ENCODE measurements at places on chromosomes 3 and 15.

DNA sequence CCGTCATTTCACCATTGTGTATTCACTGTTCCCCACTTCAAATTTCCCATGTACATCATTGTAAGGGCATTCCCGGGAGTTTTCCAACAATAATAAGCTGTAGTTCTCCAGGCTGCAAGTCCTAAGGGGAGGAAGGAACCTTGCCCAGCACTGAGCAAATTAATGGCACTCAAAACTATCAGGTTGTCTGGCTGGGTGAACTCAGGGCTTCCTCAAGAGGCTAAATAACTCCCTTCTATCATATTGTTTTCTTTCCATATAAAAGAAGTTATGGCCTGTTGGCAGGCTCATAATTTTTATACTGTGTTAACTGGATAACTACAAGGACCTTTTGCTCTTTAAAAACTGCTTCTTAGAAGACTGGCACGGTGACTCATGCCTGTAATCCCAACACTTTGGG lies 71.4 kb downstream of the SEMA6D start:
- no peak for DNase-seq

- DNase-seq: peak; percentile 24
These were observed 17.9 kb downstream of the IL12A start for GRCh38 chr3:160006282-160007163.

DNA sequence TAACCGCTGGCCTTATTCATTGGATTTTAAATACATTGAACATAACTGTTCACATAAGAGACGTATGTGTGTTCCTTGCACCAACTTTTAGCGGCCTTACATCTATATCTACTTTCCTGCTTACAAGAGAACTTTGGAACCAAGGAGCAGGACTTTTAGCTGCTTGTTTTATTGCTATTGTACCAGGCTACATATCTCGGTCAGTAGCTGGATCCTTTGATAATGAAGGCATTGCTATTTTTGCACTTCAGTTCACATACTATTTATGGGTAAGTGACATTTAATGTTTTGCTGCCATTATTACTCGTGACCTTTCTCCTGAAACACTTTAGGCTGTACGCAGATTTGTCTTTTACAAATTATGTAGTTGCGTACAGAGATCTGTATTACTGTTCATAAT lies 47.1 kb downstream of the STT3B start:
- no peak for DNase-seq

GRCh38 chr15:57606816-57607215 lies 15.1 kb downstream of the MYZAP start:
- DNase-seq: no peak

GRCh38 chr15:92521624-92522008 lies 127.9 kb downstream of the ST8SIA2 start:
- peak; percentile 41 for DNase-seq

- no peak for DNase-seq
These were observed 398.5 kb downstream of the VPS13C start for GRCh38 chr15:61661791-61662190.

GRCh38 chr3:138938056-138938876 lies 8.7 kb downstream of the FOXL2 start:
- no peak for DNase-seq

- no peak for DNase-seq
These were observed 178.9 kb downstream of the IGF1R start for GRCh38 chr15:98827217-98827616.

- DNase-seq: no peak
These were observed 35.5 kb downstream of the ZBTB20 start for GRCh38 chr3:115111632-115112031.

DNA sequence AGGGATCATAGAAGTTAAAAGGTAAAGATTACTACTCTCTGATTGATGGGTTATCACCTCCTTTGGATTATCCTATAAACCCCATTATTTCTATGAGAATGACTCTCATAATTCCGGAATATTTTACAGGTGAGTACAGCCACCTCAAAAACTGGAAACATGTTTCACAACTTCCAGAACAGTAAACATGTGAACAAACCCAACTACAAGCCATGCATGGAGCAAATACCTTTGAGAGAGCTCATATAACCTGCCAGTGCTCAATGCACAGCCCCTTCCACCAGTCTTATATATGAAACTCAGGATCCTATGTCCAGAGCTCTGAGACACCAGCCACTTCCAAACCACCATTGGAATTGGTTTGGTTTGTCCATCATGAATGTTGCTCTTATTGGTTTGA lies 208.0 kb downstream of the MECOM start:
- no peak for DNase-seq

DNA sequence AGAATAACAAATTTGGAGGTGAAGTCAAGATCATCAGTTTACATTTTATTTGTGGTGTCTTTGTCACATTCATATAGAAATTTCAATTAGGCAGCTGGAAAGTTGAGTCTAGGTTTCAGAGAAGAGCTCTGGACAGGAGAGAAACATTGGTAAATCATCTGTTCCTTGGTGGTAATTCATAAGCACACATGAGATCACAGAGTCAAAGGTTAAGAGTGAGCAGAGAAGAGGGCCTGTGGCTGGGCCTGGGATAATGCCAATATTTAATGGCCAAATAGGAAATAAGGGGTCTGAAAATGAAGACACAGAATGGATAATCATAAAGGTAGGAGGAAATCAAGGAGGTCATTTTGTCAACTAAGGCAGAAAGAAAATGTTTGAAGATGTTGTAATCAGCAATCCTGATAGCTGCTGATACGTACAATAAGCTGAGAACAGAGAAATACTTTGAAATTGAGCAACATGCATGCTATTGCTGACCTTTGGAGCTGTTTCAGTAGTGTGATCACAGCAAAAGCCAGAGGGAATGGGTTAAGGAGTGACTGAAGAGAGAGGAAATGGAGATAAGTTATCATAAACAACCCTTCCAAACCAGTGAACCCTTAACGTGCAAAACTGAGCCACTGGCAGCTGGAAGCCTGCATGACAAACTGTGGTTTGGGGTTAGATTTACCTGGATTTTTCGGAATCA lies 692.8 kb downstream of the AGBL1 start:
- no peak for DNase-seq

- no peak for DNase-seq
These were observed 83.8 kb downstream of the APBA2 start for GRCh38 chr15:28969511-28970085.

- no peak for DNase-seq
These were observed 4.3 kb upstream of the CCR4 start for GRCh38 chr3:32946973-32947788.

GRCh38 chr3:139533781-139534454 lies 5.6 kb downstream of the RBP1 start:
- no peak for DNase-seq

DNA sequence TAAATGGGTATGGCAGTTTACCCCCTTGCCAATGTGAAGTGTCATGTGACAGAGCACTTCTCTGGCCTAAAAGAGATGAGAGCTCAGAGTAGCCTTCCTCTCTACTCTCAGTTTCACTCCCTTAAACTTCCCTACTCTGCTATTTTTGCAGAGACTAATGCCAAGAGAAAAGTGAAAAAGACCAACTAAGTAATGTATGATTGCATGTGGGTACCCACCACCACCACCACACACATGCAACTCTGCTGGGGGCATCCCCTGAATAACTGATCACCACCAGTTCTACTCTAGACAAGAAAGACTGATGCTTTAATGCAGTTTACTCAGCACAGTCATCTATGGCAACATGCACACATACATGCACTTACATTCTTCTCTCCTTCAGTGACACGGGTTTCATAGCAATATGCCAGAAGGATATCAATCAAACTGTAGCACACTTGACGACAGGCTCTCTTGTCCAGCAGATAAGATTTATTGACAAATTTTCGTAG lies 31.3 kb downstream of the SHQ1 start:
- peak; percentile 14 for DNase-seq

DNA sequence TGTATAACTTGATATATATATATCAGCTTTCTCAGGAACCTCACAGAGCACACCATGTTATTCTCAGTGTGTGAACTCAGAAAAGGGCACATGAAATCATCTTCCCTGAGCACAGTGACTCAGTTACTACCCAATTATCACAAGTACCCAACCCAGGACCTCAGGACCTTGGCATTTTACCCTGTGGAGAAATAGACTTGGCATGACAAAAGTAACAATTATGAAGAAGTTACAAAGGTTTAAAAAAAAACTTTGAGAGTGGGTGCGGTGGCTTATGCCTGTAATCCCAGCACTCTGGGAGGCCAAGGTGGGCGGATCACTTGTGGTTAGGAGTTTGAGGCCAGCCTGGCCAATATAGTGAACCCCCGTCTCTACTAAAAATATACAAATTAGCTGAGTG lies 52.4 kb downstream of the ONECUT1 start:
- DNase-seq: no peak

DNA sequence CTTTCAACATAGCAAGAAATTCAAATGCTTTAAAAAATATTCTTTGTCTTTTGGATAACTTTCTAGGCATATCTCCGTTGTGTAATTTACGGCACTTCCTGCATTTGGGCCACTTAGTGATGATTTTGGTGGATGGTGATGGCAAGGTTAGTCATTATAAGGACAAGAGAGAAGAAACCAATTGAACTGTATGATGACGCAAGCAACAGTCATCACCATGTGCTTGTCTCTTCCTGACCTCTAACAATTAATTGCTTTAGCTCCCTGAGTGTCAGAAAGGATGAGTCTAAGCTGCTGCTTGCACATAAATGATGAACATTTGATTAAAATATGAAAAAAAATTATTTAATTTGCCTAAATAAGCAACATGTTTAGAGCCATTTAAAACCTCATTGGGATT lies 11.3 kb upstream of the P2RY12 start:
- DNase-seq: no peak

DNA sequence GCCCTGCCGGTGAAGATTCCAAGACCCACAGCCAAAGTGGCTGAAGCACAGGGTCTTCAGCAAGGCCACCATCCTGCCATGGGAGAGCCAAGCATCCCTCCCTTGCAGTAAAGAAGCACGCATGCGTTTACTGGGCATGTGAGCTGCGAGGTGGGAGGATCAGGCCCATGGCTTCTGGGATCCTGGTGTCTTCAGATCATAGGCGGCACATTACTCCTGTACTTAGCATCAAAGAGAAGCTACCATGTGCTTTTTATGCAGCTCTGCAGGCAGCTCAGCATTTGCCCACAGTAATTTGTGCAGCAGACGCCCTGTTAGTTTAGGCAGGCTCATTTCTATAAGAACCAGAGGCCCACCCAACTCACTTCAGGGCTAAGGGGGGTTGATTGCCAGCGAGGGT lies 45.7 kb downstream of the IDH2 start:
- no peak for DNase-seq

DNA sequence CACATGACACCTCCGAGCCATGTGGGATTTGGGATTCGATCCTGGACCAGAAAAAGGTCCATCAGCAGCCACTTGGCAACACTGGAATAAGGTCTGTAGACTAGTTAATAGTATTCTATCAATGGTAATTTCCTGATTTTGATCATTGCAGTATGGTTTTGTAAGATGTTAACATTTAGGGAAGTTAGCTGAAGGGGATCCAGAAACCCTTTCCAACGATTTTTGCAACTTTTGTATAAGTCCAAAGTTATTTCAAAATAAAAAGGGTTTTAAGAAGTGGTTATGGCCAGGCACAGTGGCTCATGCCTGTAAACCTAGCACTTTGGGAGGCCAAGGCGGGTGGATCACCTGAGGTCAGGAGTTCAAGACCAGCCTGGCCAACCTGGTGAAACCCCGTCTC lies 10.2 kb downstream of the BDH1 start:
- no peak for DNase-seq

DNA sequence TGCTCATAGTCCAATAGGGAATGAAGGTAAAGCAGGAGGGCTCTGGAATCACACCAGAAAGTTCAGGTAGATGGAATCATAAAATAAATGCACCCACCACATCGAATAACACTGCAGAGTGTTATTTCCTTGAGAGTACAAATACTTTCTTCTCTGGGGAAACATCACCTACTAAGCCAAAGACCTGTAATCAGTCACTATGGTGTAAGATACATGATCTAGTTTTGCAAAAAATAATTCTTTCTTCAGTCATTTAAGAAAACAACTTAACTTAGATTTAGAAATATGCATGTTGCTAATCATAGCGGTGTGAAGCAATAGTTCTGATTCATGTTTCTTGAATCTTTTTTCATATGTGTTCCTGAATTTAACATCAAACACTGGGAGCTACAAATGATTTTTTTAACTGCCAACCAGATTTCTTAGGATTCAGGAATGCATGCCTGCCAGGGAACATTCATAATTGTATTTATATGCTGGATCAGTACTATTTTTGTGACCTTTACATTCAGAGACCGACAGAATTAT lies 40.2 kb upstream of the MEIS2 start:
- DNase-seq: no peak

- no peak for DNase-seq
These were observed 87.6 kb downstream of the P2RY1 start for GRCh38 chr3:152922554-152922953.

DNA sequence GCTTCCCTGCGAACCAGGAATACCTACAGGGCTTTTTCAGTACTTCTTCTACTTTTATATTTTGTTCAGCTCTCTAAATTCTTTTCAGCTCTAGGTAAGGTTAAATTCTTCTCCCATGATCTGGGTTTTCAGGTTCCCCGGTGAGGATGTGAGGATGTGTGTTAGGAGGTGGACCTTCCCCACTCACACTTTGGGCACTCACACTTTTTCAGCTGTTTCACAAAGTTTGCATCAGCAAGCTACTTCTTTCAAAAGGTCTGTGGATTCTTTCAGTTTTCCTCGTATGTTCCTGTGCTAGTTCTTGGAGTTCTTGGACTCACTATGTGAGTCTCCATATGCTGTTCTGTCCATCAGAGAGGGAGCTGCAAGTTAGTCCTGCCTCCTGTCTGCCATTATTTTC lies 13.9 kb upstream of the OR5K2 start:
- no peak for DNase-seq

- DNase-seq: peak; percentile 59
These were observed 557 bp downstream of the ELL3 start for GRCh38 chr15:43776101-43776717.

GRCh38 chr3:170007031-170007663 lies 30.6 kb upstream of the GPR160 start:
- peak; percentile 32 for DNase-seq
